ENCODE measurements at places on chromosomes 11 and 22. TPM values are rescaled to one million over a fixed set of nuclear protein-coding genes. Genes with fewer than 3 reads are reported as not detected.
A peak's percentile ranks its signal among the peaks of the same experiment; 100 is the strongest.

- H3K4me3 ChIP-seq, result no peak overlapping the region
- H3K27ac ChIP-seq, result peak overlapping the region; percentile 47
- H3K27me3 ChIP-seq, result no peaks in the 10 kb centered on the region
- H3K36me3 ChIP-seq, result peaks cover 4% of the 10 kb centered on the region
- peaks cover 18% of the 10 kb centered on the region for H3K4me1 ChIP-seq
Observed at GRCh38 chr22:43100225-43100624, 10.3 kb upstream of the BIK start.

DNA sequence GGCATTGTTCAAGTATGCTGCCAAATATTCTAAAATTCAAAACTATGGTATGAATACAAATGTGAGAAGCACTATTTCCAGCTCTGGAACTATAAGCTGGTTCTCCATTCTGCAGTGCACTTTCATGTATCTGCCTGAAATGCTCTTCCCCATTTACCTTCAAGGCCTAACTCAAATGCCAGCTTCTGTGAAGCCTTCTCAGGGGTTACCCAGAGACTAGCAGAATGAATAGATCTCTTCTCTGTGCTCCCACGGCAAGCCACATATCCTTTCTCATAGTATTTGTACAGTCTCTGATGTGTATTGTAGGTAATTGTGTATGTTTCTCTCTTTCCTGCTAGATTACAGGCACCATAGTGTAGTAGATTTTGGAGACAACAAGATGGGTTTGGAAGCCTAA, 4.1 kb downstream of the HOATZ start:
- peaks cover 15% of the 10 kb centered on the region for H3K27me3 ChIP-seq
- H3K36me3 ChIP-seq, result no peaks in the 10 kb centered on the region
- peaks cover 20% of the 10 kb centered on the region for H3K4me1 ChIP-seq
- no peak for DNase-seq
- H3K27ac ChIP-seq, result no peak overlapping the region
- H3K4me3 ChIP-seq, result no peak overlapping the region

DNA sequence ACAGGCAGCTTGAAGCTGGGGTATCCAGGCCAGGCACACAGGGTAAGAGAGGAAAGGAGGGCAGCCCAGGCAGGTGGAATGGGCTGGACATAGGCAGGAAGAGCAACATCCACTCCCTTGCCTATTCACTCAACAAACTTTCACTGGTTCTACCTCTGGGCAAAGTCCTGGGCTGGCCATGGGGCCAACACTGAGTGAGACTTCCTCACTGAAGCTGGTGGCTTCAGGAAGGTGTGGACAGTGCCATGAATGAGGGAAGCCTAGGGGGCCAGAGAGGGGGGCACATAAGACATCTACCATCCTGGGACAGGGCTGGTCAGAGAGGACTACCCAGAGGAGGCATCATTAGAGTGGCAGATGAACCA, 44.9 kb upstream of the TCF20 start:
- no peaks in the 10 kb centered on the region for H3K36me3 ChIP-seq
- H3K27me3 ChIP-seq, result peaks cover 2% of the 10 kb centered on the region
- H3K4me3 ChIP-seq, result no peak overlapping the region
- H3K4me1 ChIP-seq, result no peaks in the 10 kb centered on the region
- no peak for DNase-seq
- no peak overlapping the region for H3K27ac ChIP-seq

GRCh38 chr22:40753114-40753513, 66.0 kb downstream of the SLC25A17 start:
- H3K27ac ChIP-seq, result no peak overlapping the region
- peaks cover 12% of the 10 kb centered on the region for H3K27me3 ChIP-seq
- peaks cover 1% of the 10 kb centered on the region for H3K4me1 ChIP-seq
- H3K36me3 ChIP-seq, result peaks cover 3% of the 10 kb centered on the region
- DNase-seq, result no peak

DNA sequence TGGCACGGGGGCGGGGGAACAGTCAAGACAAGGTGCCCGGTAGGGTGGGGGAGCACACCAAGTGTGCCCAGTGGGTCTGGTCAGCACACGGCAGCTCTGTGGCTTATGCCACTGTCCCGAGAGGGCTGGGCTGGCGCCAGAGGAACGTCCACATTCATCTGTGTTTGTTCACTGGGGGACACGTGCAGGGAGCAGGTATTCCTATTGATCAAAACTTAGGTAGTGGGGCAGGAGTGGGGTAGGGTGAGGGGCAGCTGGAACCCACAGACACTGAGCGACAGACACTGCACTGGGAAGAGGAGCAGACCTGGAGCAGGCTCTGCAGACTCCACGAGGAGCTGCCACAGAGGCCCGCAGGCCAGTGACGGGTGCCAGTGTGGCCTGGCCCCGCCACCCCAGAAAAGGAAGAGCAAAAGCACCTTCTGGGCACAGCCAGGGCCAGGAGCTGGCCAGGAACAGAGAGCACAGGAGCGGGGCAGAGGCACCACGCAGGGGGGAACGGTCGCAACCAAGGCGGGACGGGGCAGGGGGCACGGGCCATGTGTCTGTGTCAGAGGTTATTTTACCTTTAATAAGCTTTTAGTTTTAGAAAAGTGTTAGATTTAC, 2.1 kb upstream of the MOB2 start:
- H3K27ac ChIP-seq, result no peak overlapping the region
- no peak overlapping the region for H3K4me3 ChIP-seq
- H3K27me3 ChIP-seq, result no peaks in the 10 kb centered on the region
- no peaks in the 10 kb centered on the region for H3K36me3 ChIP-seq
- no peak for DNase-seq

DNA sequence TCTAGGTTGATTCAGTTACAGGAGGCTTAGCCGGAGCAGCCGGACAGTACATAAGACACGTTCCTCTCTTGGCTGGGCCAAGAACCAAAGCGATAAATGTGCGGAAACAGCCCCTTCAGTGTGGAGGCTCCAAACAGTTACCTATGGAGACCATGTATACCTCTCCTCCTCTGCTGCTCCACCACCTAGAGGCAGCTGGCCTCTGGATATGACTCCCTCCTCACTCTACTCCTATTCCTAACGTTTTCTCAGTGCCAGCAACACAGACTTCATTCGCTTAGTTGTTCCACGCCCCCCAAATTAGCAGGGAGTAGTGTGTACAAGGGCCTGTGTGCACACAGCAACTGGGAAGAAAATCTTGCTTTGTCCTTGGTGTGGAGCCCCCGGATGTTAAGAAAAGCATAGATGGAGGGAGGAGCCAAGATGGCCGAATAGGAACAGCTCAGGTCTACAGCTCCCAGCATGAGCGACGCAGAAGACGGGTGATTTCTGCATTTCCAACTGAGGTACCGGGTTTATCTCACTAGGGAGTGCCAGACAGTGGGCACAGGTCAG, 362.3 kb upstream of the KIRREL3 start:
- no peaks in the 10 kb centered on the region for H3K4me1 ChIP-seq
- H3K4me3 ChIP-seq, result no peak overlapping the region
- no peaks in the 10 kb centered on the region for H3K36me3 ChIP-seq
- H3K27ac ChIP-seq, result no peak overlapping the region
- H3K27me3 ChIP-seq, result no peaks in the 10 kb centered on the region

PVALB gene
- total RNA-seq, result not detected

C2CD2L gene
- 24.6 TPM for total RNA-seq

MACROD1 gene
- 26.7 TPM for total RNA-seq

C11orf87 gene
- total RNA-seq, result not detected
